ENCODE measurements at places on chromosomes 16 and 17.

- no peak for DNase-seq
Observed at GRCh38 chr16:57357330-57358085, 1.1 kb upstream of the CCL22 start.

DNA sequence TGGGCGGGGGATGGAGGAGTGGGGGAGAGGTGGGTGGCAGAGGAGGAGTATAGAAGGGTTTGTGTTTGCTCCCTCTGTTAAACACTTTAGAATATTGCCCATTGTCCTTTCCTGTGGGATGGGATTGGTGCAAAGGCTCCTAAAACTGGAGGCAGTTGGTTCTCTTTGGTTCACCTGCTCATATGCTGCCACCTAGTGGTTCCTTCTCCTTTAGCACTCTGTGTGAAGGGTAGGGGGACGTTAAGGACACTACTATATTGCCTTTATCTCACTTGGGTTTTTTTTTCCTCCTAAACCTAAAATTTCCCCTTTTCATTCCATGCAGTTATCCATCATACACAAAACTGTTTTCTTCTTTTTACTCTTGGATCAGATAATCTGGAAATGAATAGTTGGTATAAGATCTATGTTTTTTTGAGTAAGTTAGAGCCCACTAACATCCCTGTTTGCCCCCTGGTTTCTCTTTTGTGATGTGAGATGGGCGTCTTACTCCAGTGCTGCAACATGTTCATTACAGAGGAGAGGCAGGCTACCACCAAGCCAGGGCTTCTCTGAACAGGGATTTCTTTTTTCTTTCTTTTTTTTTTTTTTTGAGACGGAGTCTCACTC, 23.8 kb downstream of the SNX11 start:
- DNase-seq, result peak; percentile 76

- no peak for DNase-seq
Observed at GRCh38 chr17:76003915-76004314, 3.3 kb downstream of the CDK3 start.

DNA sequence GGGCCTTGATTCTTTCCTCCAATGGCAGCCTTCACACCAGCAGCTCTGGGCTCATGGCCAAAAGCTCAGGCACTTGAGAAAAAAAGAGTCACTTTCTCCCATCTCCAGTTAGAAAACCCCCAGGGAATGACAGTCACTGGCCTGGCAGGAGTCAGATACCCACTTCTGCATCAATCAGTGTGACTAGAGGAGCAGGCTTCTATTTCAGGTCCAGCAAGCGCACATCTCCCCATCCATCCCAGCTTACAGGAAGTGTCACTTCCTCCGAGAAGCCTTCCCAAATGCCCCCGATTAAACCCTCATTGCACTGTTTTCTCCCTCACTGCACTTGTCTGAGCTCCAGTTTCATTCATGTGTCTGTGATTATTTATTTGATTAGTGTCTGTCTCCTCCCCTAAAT, 30.4 kb upstream of the CCL1 start:
- no peak for DNase-seq

- DNase-seq, result no peak
Observed at GRCh38 chr16:30509081-30509765, 17.1 kb downstream of the ZNF768 start.

- peak; percentile 72 for DNase-seq
Observed at GRCh38 chr17:78289802-78290363, 58.5 kb downstream of the TMEM235 start.

DNA sequence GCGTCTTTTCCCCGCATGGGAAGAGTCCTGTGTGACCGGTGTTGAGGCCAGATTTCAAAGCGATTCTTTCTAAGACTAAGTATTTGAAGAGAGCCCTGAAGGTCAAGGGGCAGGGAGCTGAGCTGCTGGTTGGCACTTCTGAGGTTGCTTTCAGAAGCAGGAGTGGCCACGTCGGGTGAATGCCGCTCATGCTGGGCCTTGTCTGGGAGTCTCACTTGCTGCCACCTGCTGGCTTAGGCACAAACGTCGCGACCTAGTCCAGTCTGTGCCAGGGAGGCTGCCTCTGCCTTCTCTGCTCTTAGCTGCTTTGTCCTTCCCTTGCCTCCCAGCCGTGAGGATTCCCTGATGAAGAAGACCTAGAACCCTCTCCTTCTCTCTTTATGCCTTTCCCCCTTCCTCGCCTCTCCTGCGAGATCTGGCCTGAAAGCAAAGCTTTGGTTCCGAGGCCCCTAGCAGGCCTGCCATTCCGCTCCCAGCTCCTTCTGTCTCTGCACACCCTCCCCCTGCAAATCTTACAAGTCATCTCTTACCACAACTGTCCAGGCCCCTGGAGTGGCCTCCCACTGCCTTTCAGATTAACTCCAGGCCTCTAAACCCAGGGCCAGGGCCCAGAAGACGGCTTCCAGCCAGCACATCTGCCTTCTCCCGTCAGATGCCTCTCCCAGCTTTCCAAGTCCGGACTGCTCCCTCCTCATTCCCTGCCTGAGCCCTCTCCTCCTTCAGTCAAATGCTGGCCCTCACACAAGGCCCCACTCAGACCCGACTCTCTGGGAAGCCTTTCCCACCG, 11.4 kb downstream of the CTNS start:
- no peak for DNase-seq

GRCh38 chr16:69294051-69294450, 17.1 kb upstream of the VPS4A start:
- DNase-seq, result no peak

- DNase-seq, result no peak
Observed at GRCh38 chr17:64428406-64428805, 20.5 kb upstream of the MILR1 start.

DNA sequence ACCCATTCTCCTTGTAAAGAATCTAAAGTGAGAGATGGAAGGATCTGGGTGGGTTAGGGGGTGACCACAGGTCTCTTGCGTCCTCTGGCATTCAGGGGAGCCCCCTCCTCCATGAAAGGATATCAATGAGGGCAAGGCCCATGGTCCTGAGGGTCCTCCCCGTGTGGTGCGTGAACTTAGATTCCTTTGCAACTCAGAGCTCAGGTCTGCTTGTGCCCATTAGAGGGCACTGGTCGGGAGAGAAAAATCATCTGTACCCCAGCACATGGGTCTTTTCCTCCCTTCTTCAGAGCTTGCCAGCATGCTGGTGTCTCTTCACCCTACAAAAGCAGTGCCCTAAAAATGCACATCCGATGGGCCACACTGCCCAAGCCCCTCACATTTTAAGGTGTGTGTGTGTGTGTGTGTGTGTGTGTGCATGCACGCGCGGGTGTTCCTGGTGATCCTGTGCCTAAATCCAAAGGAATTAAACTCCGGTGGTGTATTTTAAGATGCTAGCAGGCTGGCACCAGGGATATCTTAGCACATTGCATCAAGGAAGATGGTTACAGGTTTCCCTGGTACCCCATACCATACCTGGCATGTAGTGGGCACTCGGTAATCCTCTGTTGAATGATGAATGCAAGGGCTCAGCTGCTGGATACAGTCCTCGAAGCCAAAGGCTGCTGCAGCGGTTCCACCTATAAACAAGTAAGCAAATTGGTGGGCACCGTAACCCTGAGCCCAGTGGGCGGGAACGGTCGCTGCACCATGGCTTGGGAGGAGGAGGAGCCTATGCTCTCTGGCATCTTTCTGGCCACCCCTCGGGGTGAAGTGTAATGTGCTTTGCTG, 4.7 kb downstream of the C1QTNF1 start:
- DNase-seq, result no peak

GRCh38 chr17:17540278-17540906, 44.2 kb upstream of the RASD1 start:
- no peak for DNase-seq

DNA sequence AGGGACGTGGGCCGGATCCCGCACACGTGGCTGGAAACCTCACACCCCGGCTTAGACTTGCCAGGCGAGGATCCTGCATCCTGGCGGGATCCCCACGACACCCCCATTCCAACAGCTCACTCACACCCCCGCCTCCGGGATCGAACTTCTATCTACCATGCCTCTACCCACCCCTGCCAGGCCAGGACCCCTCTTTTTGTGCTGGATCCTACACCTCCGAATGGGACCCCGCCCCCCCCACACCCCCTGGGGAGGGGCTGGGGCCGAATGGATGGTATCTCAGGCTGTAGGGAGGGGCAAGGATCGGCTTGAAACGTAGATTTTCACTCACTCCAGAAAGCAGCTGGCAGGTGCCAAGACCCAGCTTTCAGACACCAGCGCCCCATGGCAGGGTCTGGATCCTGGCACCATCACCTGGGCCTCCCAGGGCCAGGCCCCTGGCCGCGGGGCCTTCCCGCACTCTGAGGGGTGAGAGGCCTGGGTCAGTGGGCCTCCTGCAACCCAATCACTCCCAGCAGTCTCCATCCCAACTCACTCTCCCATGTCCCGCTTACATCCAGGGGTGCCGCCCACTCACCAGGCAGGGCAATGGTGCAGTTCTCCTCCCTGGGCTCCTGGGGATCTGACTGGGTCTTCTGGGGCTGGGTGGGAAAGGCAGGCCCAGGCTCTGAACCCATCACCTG, 6.7 kb downstream of the PRSS36 start:
- no peak for DNase-seq

- no peak for DNase-seq
Observed at GRCh38 chr17:48930435-48930873, 14.2 kb downstream of the SNF8 start.

GRCh38 chr17:34242587-34243363, 12.3 kb upstream of the CCL2 start:
- no peak for DNase-seq

Data from left renal cortex interstitium (tissue), 4 donors.